ENCODE measurements at places on chromosomes 2 and 18. TPM values are rescaled to one million over a fixed set of nuclear protein-coding genes. Genes with fewer than 3 reads are reported as not detected.

CIAO1 gene
- total RNA-seq, result 71.0 TPM

LBX2 gene
- total RNA-seq, result 4.6 TPM

RETREG2 gene
- total RNA-seq, result 86.5 TPM

GNLY gene
- total RNA-seq, result not detected

C2orf66 gene
- total RNA-seq, result 0.07 TPM

Data from A549 treated with DMSO at 1 μM for 4 hours (cell line).